Inflammatory macrophage treated with lipopolysaccharide for 4 hours (primary cell): ENCODE measurements at places on chromosomes 12 and 14.

GRCh38 chr12:103379670-103380069, 116.1 kb downstream of the C12orf42 start:
- DNase-seq = no peak

GRCh38 chr14:32012571-32012970, 64.5 kb upstream of the ARHGAP5 start:
- DNase-seq = no peak

DNA sequence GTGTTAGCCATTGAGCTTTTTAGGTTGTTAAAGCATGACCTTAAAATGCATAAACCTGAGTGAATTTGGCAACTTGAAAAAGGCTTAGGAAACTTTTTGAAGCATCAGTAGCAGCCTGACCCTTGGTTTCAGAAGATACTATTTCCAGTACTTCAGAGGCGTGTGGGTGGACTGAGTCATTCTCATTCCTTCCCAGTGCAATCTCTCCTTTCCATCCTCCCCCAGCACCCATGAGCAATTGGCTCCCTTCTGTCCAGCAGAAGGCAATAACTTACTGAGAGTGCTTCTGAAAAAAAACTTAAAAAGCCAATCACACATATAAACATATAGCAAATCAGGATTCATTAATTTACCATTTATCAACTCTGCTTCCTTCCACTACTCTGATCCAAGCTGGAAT, 299.3 kb upstream of the STXBP6 start:
- no peak for DNase-seq

GRCh38 chr12:123369229-123369628, 4.6 kb upstream of the SBNO1 start:
- no peak for DNase-seq
